T-helper 22 cell (primary cell): ENCODE measurements at places on chromosomes 6 and 20.

- DNase-seq: no peak
Measured at GRCh38 chr6:17490724-17491123, 97.3 kb downstream of the CAP2 start.

DNA sequence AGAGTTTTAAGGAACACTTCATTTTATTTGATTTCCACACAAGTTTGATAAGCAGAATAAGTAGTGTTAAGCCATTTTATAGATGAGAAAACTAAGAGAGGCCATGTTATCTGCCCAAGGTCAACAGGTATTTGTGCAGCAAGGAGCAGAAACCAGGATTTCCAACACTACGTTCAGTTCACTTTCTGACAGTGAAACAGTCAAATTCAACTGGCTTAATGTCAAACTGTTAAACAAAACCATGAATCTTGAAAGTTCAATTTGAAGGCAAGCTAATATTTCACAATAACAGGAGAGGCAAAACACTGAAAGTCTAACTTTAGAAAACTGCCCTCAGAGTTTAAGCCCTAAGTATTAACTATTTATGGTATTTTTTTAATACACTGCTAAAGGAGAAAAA, 32.6 kb downstream of the DTNBP1 start:
- no peak for DNase-seq

- DNase-seq: no peak
Measured at GRCh38 chr20:43662943-43663655, 3.8 kb upstream of the MYBL2 start.

DNA sequence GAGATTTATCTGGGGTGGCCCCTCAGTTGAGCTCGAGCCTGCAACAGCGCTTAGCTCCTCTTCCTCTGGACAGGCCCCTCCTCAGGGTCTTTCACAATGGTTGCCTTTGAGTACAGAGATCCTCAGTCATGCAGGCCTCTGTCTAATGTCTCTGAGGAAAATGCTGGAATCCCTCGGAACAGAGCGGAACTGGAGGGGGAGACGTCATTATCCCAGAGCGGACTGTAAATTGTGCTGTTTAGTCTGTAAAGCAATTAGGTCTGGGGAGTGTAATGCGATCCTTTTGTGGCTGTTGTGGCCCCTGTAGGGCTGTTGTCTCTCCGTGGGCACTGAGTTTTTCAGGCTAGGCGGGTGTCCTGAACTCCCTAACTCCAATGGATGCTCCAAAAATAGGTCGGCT, 15.0 kb upstream of the DAAM2 start:
- no peak for DNase-seq

- no peak for DNase-seq
Measured at GRCh38 chr20:25065072-25065624, 7.2 kb upstream of the ACSS1 start.

DNA sequence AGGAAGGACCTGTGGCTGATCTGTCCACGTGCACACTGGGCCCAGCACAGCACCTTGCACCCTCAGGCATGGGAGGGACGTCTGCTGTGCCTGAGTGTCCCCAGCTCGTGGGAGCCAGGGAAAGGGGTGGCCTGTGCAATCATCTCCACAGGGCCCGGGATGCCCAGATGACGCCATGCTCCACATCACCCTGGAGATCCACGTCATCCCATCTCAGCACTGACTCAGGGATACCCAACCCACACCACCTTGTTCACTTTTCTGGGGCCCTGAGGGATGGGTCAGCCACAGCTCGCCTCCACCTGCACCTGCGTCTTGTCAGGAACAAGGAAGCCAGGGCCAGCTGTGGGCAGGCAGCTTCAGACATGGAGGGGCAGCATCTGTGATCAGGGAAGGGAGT, 48.2 kb downstream of the RAB44 start:
- DNase-seq: no peak

DNA sequence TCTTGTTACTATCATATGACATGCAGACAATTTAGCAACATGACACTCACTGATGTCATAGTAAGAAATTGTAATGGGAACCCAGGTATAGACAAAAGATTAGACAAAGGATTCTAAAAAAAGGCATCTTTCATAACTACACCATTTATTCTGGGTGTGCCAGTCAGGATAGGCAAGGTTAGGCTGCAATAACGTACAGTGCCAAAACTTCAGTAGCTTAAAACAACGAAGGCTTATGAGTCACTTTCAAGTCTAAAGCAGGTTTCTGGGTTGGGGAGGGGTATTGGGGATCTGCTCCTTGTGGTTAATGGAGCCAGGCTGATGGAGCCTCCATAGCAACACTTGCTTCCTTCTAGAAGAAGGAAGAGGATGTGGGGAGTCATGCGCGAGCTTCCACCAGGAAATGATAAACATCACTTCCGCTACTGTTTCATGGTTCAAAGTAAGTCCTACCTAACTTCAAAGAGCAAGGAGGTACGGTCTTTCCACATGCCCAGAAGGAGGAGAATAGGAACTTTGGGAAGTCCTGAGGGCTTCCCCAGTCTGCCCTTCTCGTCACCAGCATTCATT, 2.0 kb upstream of the GTSF1L start:
- no peak for DNase-seq

DNA sequence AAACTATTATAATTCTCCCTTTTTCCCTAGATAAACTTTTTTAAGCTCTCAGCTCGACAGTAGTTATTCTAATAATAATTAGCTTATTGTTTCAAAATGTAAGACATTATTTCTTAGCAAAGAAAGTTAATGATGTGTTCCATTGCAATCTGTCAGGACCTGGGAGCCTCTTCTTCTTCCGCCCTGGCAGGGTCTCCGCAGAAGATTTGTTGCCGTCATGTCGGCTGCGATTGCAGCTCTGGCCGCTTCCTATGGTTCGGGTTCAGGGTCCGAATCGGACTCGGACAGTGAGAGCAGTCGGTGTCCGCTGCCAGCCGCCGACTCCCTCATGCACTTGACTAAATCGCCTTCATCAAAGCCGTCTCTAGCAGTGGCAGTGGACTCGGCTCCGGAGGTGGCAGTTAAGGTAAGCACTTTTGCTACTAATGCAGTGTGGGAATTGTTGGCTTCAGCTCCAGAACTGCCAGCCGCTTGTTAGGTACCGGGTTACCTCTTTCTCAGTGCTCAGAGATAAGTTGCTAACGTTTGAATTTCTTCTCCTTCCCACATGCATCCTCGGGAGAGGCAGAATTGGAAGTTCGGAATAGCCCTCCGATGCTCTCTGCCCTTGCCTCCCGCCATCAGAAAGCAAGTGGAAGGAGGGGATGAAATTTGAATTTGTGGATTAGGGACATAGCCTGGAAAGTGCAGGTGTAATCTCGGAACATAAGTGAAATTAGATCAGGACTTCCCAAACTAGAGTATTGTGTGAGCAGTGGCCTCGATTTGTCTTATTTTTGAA, at the start of gene CDC40:
Gene CDC40 (plus strand): TSS at position 200 of the 781 bp plus-strand sequence. CDS start 18 bp downstream, at position 218.
- DNase-seq: peak; percentile 36

GRCh38 chr6:22064558-22064957, 232.3 kb downstream of the PRL start:
- DNase-seq: no peak

DNA sequence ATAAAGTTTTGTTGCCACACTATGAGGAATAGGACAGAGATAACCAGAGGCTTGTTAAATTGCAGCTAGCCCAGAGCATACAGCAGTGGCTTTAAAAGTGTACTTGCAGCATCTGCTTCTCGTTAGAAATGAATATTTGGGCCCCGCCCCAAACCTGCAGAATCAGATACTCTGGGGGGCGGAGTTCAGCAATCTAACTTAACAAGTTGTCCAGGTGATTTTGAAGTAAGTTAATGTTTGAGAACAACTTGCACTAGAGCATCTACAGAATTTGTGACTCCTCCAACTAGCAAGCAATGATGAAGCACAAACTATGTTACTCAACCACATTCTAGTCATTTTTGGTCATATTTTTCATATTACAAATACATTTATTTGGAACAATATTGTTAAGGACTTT, 10.6 kb upstream of the SUPT3H start:
- no peak for DNase-seq

GRCh38 chr6:22194188-22194921, 102.5 kb downstream of the PRL start:
- no peak for DNase-seq

GRCh38 chr6:37648465-37649330, 49.0 kb downstream of the MDGA1 start:
- no peak for DNase-seq

- no peak for DNase-seq
Measured at GRCh38 chr20:36394340-36394965, 88.3 kb downstream of the DLGAP4 start.

DNA sequence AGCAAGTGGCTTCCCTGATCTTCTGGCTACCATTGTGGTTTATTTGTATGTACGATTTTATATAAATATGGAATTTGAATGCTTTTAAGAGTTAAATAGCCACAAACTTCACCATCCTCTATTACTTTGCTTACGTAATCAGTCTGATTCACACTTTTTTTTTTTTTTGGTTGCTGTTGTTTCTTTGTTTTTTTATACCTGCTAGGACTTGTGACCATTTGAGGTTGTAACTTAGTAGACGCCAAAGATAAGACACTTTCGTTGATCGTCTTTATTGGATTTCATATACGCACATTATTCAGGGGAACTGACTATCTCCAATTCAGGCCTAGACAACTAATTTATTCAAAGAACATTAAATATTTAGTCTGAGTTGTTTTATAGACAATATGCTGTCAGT, 559.0 kb downstream of the CBLN4 start:
- no peak for DNase-seq

GRCh38 chr20:33812908-33813462, 1.8 kb downstream of the CHMP4B start:
- no peak for DNase-seq

GRCh38 chr6:116248577-116248976, 5.3 kb downstream of the TSPYL4 start:
- DNase-seq: no peak

GRCh38 chr6:2993755-2994317, 5.9 kb upstream of the NQO2 start:
- DNase-seq: no peak

DNA sequence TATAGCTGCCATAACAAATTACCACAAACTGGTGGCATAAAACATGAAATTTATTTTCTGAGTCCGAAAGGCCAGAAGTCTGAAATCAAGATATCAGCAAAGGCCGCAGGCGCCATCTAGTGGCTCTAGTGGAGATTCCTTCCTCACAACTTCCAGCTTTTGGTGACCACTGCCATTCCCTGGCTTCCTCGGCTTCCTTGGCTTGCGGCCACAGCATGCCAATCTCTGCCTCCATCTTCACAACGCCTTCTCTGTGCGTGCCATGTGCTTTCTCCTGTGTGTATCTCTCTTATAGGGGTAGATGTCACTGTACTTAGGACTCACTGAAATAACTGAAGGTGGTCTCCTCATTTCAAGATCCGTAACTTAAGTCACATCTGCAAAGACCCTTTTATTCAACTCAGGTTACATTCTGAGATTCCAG, 5.4 kb upstream of the PLAGL1 start:
- DNase-seq: peak; percentile 16

GRCh38 chr6:39638126-39638822, 86.9 kb downstream of the KIF6 start:
- no peak for DNase-seq

DNA sequence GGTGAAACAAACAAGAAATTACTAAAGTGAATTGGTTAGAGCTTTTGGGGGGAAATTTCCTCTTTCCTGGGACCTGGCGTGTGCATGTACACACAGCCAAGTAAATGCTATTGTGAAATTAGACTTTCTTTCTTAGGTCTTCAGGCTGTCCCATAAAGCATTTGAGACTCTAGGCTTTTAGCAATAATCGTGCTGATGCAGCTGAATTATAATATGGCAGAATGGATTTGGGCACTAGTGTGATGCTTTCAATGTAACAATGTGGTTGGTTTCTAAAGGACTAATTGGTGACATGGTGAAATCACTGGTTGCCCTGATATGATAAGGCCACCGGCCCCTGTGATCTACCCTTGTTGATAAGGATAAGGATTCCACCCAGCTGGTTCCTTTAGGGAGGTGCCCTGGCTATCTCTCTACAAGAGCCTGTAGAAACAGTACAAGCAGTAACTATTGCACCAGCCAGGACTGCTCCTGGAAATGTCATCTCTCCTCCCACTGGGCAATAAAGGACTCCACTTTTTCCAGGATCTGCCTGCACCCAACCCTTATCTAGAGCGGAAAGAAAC, 164.1 kb downstream of the TFAP2A start:
- no peak for DNase-seq

- DNase-seq: no peak
Measured at GRCh38 chr6:6788394-6789032, 200.0 kb downstream of the LY86 start.

- no peak for DNase-seq
Measured at GRCh38 chr20:14069796-14070195, 74.5 kb downstream of the MACROD2 start.

GRCh38 chr6:6713657-6714056, 125.1 kb downstream of the LY86 start:
- DNase-seq: no peak

DNA sequence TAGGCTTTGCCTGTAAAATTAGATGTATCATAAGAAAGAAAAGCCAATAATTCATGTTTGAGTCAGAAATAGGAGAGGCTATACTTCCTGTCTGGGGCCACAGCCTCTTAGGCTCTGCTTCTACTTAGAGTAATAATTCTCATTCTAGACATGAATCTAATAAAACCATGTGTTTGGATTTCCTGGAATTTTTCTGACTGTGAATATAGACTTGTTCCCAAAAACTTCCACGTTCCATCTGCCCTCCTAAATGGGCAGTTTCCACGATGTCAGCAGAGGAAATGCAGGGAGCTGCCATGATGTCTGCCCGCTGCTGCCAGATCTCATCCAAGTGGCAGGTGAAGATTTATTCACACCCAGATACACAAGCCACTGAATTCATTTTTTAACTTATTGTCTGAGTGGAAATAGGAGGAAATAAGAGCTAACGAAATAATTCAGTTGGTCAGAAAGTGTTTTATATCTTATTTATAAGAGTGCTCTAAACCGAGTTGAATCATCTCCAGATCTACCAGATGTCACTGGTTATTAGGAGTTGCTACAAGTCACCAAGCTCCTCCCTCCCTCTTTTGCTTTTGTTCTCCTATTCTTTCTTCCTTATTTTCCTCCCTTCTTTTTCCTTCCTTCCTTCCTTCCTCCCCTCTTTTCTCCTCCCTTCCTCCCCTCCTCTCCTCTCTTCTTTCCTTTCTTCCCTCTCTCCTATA, 69.3 kb downstream of the ALDH8A1 start:
- DNase-seq: no peak

GRCh38 chr20:44021186-44021585, 106.5 kb downstream of the TOX2 start:
- no peak for DNase-seq

- no peak for DNase-seq
Measured at GRCh38 chr6:151286214-151286613, 46.4 kb downstream of the AKAP12 start.

- no peak for DNase-seq
Measured at GRCh38 chr6:161744211-161745067, 470.6 kb upstream of the AGPAT4 start.
